ENCODE measurements at places on chromosomes 16 and 17.

- no peak for DNase-seq
These were observed 17.4 kb downstream of the COL1A1 start for GRCh38 chr17:50184064-50184463.

DNA sequence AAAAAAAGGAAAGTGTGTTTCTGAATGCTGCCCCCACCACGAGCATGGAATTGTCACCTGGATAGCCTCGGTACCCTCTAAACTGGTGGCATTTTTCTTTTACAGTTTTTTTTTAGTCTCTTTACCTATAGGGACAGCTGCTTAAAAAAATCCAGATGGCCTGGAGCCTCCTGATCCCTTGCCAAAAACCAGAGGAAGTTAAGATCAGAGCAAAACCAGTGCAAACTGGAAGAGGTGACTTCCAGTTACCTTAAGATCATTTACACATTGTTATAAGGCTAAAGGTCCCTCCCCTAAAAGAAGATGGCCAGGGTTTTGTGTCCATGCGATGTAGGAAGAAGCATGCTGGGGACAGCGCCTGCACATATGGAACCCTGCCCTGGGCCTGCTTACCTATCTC, 3.5 kb downstream of the MEFV start:
- DNase-seq, result no peak

DNA sequence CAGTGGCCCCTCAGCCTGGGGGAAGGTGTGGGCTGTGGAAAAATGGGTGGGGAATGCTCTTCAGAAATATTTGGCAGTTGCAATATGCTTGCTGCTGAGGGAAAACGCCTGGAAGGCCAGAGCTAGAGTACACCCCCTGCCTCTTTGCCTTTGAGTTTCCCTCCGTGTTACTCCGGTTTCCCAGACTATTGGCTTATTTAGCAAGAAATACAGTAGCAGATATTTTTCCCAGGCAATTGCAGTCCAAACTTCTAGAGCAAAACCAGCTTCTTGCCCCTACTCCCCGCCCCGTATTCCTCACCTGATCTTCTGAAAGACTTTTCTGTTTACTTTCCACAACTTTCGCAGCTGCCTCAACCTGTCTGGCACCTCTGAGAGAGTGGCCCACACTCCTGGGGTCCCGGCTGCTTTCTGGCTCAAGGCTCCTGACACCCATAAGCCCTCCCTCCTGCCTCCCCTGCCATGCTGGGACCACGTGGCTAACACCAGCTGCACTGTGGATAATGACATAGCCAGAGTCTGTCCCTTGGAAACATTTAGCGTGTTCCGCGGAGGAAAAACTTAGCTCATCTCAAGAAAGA, 45.8 kb upstream of the HELZ start:
- no peak for DNase-seq

- no peak for DNase-seq
These were observed 412.5 kb downstream of the CA10 start for GRCh38 chr17:51745993-51746392.

- no peak for DNase-seq
These were observed 535.4 kb downstream of the CDH8 start for GRCh38 chr16:61500851-61501250.
